ENCODE measurements at places on chromosomes 16 and 17.
A peak's percentile ranks its signal among the peaks of the same experiment; 100 is the strongest.

GRCh38 chr16:1932050-1933028 is 10.7 kb downstream of the MSRB1 start:
- DNase-seq = no peak

GRCh38 chr17:34820922-34821321 is 140.3 kb downstream of the CCT6B start:
- no peak for DNase-seq

DNA sequence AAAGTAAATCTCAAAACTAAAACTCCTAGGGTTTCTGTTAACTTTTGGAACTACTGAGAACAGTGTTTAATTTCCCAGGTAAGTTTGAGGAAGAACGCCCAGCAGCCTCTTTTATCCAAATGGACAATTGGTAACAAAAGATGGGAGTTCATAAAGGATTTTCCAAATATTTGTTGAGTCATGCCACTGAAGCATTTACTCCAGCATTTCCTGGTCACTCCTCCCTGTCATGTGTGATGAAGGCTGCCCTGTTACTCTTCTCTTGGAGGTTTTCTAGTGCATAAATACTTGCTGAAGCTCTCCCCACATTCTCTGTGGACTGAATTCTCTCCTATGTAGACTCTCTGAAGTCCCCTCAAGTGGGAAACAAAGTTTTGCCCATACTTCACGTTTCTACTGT is 16.5 kb downstream of the ZNF75A start:
- no peak for DNase-seq

GRCh38 chr17:17780922-17781590 is 55.7 kb downstream of the SREBF1 start:
- DNase-seq = no peak

GRCh38 chr16:87324411-87325275 is 7.5 kb upstream of the C16orf95 start:
- peak; percentile 50 for DNase-seq

DNA sequence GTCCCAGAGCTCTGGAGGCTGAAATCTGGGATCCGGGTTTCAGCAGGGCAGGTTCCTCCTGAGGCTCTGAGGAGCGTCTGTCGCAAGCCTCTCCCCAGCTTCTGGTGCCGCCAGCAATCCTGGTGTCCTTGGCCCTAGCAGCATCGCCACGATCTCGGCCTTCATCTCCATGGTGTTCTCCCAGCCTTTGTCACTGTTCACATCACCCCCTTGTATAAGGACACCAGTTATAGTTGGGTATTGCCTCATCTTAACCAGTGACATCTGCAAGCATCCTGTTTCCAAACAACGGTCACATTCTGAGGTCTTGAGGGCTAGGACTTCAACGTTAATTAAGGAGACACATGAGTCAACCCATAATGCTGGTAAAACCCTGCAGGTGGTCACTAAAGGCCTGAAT is 2.8 kb upstream of the PPP1R27 start:
- DNase-seq = no peak

- peak; percentile 41 for DNase-seq
Observed at GRCh38 chr17:3695723-3696411, at the start of gene P2RX5. TSS of gene P2RX5 (minus strand) at chr17:3696155. CDS start at chr17:3696005, 150 bp downstream.

GRCh38 chr17:77696721-77697460 is 261.6 kb upstream of the TNRC6C start:
- no peak for DNase-seq

- DNase-seq = no peak
Observed at GRCh38 chr16:70725912-70726828, 40.3 kb upstream of the MTSS2 start.

DNA sequence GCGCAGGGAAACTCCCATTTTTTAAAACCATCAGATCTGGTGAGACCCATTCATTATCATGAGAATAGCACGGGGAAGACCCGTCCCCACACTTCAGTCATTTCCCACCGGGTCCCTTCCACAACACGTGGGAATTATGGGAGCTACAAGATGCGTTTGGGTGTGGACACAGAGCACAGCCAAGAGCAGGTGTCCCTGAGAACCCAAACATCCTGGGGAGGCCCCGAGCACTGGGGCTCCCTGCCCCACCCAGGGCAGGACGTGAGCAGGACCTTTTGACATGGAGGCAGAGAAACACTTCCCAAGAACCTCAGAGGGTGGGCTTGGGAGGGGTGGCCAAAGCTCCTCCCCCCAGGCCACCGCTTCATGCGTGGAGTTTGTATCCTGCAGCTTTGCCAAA is 89.9 kb upstream of the DNAH17 start:
- no peak for DNase-seq

GRCh38 chr17:20153231-20153630 is 144.1 kb downstream of the SPECC1 start:
- DNase-seq = no peak

- no peak for DNase-seq
Observed at GRCh38 chr17:53749178-53749577, 73.5 kb upstream of the KIF2B start.

DNA sequence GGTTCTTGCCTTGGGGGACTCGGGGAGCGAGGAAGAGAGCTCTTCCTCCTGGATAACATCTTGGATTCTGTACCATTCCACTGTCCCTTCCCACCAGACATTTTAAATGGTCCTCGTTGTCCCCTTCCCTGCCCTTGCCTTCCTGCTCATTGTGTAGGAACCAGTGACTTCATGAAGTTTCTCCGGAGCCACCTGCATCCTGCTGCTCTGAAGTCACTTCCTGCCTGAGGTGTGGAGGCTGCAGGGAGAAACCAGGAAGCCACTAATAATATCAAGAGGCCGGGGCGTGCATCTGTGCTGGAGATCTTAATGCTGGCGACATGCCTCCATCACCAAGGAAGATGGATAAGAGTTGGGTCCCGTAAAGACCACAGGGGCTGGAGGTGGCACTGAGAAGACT is 6.2 kb upstream of the SLC16A13 start:
- DNase-seq = no peak

GRCh38 chr17:59416184-59416583 is 84.7 kb downstream of the YPEL2 start:
- DNase-seq = no peak

DNA sequence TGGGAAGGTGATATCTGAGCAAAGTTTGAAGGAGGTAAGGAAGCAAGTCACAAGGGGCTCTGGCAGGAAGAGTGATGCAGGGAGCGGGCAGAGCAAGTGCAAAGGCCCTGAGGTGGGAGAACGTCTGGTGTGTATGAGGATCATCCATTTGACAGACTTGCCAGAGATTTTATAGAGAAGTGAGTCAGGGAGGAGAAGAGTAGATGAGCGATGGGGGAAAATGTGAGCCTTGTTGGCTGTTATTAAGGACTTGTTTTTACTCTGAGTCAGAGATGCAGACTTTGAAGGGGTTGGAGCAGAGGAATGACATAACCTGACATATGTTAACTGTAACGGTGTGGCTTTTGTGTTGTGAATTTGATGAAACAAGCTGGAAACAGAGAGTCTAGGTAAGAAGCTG is 3.5 kb upstream of the CLEC10A start:
- DNase-seq = no peak

- no peak for DNase-seq
Observed at GRCh38 chr17:51120357-51120738, 320 bp downstream of the SPAG9 start.

- peak; percentile 43 for DNase-seq
Observed at GRCh38 chr16:78566397-78567073, 467.1 kb downstream of the WWOX start.

DNA sequence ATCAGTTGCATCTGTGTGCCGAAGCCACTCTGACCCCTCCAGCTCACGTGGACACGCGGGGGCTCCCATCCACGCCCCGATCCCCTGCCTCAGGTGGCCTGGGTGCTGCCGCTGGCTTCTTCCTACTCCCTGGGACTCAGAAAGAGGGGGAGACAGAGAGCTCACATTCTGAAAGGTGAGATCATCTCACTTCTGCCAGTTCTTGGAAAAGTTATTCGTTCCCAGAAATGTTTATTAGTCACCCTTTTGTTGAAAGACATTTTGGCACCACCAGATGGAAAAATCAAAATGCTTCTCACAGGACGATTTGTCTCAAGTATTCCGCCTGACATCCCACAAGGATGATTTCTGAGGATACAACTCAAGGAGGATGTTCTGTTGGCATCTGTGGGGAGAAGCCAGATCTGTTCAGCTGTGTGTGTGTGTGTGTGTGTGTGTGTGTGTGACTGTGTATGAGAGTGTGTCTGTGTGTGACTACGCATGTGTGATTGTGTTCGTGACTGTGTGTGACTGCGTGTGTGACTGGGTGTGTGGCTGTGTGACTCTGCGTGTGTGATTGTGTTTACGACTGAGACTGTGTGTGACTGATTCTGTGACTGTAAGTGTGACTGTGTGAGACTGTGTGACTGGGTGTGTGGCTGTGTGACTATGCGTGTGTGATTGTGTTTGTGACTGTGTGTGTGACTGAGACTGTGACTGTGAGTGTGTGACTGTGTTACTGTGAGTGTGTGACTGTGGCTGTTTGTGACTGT is 207.3 kb downstream of the NTN1 start:
- no peak for DNase-seq

All from CD4-positive, CD25-positive, alpha-beta regulatory T cell (primary cell).